Stimulated activated CD8-positive, alpha-beta memory T cell treated with anti-CD3 and anti-CD28 coated beads, Interleukin-2, amount 100 ng/mL, for 1 hour (primary cell): ENCODE measurements at places on chromosomes 1 and 21.
A peak's percentile ranks its signal among the peaks of the same experiment; 100 is the strongest.

- DNase-seq: no peak
These were observed 26.3 kb downstream of the SELENOF start for GRCh38 chr1:86887479-86888162.

GRCh38 chr1:85366391-85367170, 90.1 kb upstream of the BCL10 start:
- no peak for DNase-seq

- no peak for DNase-seq
These were observed 37.4 kb downstream of the C1orf185 start for GRCh38 chr1:51139474-51139873.

- no peak for DNase-seq
These were observed 17.4 kb upstream of the CPLANE2 start for GRCh38 chr1:16254263-16254928.

- DNase-seq: no peak
These were observed 57.0 kb downstream of the DISP3 start for GRCh38 chr1:11535761-11536572.

- no peak for DNase-seq
These were observed 17.7 kb downstream of the RAB7B start for GRCh38 chr1:205985330-205986005.

DNA sequence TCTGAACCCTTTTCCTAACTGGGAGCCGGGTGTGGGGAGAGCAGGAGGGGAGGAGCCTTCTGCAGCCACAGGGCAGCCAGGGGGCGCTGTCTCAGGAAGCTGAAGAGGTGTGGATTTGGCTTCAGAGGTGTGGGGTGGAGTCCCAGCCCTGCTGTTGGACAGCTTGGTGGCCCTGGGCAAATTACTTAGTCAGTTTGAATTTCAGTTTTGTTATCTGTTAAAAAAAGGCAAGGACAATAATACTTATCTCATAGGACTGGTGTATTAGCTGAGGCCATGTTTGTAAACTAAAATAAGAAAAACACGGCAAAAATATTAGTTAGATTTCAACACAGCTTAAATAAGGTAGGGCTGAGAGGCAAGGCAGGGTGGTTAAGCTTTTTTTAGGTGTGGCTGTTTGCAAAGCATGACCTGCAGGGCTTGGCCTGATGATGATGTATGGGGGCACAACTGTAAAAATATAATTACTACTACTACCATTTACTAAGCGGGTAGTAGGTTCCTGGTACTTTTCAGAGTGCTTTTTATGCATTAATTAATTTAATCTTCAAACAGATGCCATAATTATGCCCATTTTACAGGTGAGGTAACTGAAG, 111.8 kb downstream of the PLXNA2 start:
- DNase-seq: peak; percentile 16

- no peak for DNase-seq
These were observed 59.8 kb upstream of the C1orf53 start for GRCh38 chr1:197842646-197843045.

GRCh38 chr21:27675306-27675705, 708.4 kb upstream of the ADAMTS5 start:
- no peak for DNase-seq

- no peak for DNase-seq
These were observed 202.4 kb upstream of the UBE2U start for GRCh38 chr1:64001038-64001437.

- DNase-seq: no peak
These were observed 63.3 kb downstream of the POFUT2 start for GRCh38 chr21:45224189-45224938.

DNA sequence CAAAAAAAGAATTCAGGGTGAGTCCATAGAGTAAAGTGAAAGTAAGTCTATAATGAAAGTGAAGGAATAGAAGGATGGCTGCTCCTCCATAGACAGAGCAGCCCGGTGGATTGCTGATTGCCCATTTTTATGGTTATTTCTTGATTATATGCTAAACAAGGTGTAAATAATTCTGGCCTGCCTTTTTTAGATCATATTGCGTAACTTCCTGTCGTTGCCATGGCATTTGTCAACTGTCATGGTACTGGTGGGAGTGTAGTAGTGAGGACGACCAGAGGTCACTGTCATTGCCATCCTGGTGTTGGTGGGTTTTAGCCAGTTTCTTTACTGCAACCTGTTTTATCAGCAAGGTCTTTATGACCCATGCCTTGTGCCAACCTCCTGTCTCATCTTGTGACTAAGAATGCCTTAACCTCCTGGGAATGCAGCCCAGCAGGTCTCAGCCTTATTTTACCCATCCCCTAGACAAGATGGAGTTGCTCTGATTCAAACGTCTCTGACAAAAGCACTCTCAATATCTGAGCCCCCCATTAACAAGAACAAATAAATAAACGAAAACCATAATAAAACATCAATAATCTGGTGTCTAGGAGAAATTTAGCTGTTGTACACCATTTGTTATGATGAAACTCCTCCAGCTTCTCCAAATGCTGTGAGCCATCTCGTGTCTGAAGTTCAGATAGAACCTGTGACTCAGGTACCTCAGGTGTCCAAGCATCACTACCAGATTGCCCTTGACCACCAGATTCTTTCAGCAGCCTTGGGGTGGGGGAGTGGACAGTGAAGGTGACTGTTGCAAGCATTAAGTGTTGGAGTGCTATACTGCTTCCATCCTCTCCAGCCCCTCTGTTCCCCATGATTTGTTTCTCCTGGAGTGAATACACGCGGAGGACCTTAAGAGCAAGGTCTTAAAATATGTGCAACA, 36.0 kb downstream of the EBNA1BP2 start:
- DNase-seq: no peak

DNA sequence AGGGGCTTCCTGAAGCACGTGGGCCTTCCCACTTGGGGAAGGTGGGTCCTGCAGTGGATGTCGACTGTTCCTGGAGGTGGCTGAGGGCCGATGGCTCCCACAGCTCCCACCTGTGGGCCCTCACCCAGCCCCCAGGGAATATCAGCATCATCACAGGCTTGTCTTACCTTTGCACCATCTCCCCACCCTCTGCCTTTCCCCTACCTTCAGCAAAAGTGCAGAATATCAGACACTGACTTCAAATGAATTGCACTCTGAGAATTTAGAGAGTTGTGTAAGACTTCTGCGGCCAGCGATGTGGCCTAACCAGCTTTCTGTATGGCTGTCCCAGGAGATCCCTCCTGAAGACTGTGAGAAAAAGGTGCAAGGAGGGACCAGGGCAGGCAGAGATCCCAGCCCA, 105.4 kb downstream of the PRDM2 start:
- DNase-seq: no peak

DNA sequence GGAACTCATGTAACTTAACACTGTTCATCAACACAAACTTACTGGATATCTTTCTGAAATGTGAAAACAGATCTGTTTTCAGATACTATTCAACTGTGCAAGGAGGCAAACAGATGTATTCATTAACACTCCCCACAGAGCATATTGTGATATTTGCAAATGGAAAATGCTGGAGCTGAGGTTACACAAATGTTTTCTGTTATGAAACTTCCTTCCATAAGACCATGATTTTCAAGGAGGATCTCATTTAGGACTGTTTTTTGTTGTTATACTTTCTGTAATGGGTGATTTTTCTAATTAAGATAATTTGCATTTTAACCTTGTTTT, 56.1 kb downstream of the GABPA start:
- no peak for DNase-seq

- DNase-seq: no peak
These were observed 20.6 kb downstream of the ABCB10 start for GRCh38 chr1:229537894-229538293.

GRCh38 chr1:88891951-88892340, 579 bp upstream of the GTF2B start:
- DNase-seq: no peak

- no peak for DNase-seq
These were observed 11.1 kb upstream of the ANGPTL1 start for GRCh38 chr1:178881950-178882349.

- DNase-seq: no peak
These were observed 79.6 kb downstream of the ZC3H11B start for GRCh38 chr1:219533280-219533679.
